NCI-H2029 (cell line): ENCODE measurements at places on chromosomes 7 and 10.

GRCh38 chr7:44310221-44310848 lies 15.1 kb downstream of the CAMK2B start:
- no peak for DNase-seq

DNA sequence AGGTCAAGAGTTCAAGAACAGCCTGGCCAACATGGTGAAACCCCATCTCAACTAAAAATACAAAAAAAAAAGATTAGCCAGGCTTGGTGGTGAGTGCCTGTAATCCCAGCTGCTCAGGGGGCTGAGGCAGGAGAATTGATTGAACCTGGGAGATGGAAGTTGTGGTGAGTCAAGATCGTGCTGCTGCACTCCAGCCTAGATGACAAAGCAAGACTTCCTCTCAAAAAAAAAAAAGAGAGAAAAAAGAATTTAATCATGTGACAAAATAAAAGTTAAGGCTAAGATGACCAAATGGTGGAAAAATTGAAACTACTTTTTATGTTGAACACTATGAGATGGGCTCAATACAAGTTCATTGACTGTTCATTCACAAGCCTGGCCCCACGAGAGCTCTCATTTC lies 141.1 kb upstream of the WDR11 start:
- no peak for DNase-seq

DNA sequence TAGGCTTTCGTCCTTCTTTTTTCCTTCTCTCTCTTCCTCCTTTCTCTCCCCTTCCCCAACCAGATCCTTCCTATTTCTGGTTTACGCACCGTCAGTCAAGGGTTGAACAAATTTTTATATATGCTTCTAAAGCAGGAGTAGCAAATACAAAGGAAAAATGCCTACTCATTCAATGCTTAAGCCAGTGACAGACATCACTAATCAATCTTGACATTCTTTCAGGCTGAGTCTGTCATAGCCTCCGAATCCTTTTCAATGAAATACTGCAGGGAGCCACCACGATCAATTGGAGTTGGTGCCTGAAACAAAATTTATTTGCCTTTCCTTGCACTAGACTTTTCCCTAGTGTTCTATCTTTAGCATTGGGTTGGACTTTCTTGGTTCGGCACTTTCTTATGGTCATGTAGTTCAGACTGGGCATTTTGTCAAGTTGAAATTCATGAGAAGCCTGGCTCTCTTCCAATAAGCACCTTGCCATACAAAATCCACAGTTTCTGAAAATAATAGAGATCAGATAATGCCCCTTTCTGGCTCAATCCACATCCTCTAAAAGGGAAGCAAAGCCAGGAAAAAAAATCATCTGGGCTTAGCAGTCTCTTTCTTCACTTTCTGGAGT lies 239.5 kb upstream of the PLXNA4 start:
- DNase-seq = no peak

DNA sequence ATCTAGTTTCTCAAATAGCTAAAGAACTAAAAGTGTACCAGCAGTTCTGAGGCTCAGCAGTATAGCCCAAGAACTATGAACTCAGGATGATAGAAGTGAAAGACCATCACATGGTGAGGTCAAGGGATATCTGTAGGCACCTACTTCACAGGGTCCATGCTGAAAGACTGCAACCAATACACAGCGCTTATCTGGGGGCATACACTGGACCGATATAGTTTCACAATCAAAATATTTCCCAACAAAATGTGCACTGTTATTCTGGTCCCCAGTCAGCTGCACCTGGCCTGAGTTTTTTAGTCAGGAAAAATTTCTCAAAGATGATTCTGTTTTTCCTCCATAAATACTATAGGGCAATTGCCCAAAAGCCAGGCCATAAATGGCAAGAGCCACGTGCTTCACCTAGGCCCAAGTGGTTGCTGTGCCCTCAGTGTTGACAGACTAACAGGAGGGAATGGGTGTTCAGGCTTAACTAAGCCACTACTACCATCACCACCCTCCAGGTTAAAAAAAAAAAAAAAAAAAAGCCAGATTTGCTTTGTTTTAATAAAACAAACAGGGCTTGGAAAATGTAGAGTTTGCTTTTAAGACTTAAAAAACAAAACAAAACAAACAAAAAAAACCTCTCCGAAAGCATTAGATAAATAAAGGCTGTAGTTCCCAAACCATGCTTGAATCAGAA lies 58.5 kb downstream of the OGDH start:
- DNase-seq = no peak

GRCh38 chr10:128866551-128866950 lies 600.5 kb upstream of the MGMT start:
- DNase-seq = no peak

DNA sequence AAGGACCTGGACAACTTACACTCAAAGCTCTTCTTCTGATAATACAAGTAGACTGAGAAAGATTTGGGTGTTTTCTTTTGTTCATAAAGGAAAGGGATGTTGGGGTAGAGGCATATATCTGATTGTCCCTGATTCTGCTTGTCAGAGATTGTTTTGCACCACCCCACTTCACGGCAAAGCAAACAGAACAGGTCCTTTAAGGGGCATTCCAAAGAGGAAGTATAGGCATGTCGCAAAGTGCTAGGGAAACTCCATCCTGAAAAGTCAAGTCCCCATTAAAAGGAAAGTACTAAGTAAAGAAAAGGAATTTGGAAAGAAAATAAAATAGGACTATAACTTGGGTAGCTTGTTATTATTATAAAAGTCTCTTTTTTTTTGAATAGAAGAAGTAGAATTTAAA lies 233.0 kb downstream of the DNAJB9 start:
- DNase-seq = no peak

DNA sequence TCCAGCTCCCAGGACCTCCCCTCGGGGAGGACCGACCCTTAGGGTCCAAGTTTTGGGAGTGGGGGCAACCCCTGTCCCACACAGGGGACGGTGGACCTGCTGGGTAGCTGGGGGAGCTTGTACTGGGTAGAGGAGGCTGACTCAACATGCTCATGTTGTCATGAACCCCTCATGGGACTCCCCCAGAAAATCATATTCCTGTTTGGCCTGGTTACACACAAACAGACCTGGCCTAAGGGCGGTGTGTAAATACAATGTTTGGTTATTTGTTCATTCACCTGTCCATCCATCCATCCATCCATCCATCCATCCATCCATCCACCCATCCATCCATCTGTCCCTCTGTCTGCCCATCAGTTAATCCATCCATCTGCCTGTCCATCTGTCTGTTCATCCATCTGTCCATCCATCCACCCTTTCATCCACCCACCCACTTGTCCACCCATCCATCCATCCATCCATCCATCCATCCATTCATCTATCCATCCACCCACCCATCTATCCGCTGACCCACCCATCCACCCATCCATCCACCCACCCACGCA lies 92.9 kb downstream of the DNAJB6 start:
- no peak for DNase-seq

- DNase-seq = no peak
Measured at GRCh38 chr10:93826355-93826754, 67.4 kb upstream of the SLC35G1 start.

DNA sequence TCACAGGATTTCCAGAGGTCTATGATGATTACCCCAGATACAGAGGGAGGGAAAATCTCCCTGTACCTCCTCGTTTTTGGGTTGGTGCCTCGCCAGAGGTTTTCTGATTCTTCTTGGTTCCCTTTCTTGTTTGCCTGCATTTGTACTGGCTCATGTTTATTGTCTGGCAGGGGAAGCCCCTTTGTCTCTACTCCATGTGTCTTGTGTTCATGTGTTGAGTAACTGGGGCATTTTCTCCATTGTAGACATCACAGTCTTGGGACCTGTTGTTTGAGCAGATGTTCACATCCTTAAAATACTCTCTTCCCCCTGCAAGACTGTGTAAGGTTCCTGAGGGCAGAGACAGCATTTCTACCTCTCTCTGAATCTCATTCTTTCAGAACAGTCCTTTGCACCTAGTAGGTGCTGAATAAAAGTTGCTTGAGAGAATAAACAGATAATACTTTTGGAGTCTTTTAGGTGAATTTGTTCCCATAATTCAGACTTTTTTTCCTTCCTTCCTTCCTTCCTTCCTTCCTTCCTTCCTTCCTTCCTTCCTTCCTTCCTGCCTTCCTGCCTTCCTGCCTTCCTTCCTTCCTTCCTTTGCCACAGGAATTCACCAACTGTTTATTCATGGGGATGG lies 25.1 kb downstream of the CDK14 start:
- DNase-seq = no peak

DNA sequence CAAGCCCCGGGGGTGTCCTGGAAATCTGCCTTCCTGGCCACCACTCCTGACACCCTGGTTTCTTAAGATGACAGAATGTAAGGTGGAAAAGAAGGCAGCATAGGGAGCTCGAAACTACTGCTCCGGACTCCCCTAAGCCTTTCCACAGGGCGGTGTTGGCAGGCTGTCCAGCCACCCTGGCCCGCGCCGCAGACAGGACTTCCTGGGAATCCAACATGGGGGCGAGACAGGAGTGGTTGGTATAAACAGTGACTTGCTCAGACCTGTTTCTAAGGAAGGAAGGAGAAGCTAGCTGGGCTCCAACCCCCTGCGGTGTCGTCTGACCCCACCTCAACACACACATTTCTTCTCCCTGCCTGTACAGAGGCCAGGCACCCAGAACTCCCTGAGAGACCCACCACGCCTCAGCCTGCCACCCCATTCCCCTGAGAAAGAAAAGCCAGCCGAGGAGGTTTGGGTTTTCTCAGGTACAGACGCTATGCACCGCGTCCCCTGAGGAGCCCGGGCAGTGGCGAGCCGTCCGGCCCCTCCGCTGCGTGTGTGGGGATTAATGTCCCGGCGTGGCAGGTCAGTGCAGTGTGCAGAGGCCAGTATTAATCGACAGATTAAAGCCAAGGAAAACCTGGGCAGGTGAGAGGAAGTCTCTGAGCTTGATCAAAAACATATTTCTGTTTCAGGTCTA lies 349.6 kb upstream of the MKI67 start:
- DNase-seq = no peak

- DNase-seq = no peak
Measured at GRCh38 chr10:130869179-130869841, 442.2 kb downstream of the TCERG1L start.

GRCh38 chr10:82462910-82463551 lies 588.0 kb downstream of the NRG3 start:
- DNase-seq = no peak

DNA sequence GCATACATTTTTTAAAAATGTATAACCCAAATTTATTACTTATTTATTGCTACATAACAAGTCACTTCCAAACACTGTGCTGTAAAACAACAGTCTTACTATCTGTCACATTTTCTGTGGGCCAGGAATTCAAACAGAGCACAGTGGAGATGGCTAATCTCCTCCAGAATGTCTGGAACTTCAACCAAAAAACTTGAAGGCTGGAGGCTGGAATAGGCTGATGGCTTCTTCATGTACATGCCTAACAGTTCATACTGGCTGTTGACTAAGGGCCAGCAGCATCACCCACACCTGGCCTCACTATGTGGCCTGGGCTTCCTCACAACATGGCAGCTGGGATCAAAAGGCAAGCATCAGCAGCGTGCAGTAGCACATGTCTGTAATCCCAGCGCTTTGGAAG lies 92.4 kb upstream of the KMT2E start:
- DNase-seq = no peak

- no peak for DNase-seq
Measured at GRCh38 chr10:114038819-114039218, 4.8 kb upstream of the ADRB1 start.

- DNase-seq = peak; percentile 96
Measured at GRCh38 chr7:151429560-151430331, 10.2 kb downstream of the CRYGN start.

GRCh38 chr7:133724694-133725093 lies 402.4 kb upstream of the LRGUK start:
- no peak for DNase-seq

GRCh38 chr10:63013755-63014154 lies 119.4 kb upstream of the NRBF2 start:
- DNase-seq = no peak

GRCh38 chr10:71265201-71265575 lies 52.8 kb downstream of the UNC5B start:
- no peak for DNase-seq

GRCh38 chr10:87878664-87879459 lies 15.4 kb downstream of the PTEN start:
- DNase-seq = no peak

DNA sequence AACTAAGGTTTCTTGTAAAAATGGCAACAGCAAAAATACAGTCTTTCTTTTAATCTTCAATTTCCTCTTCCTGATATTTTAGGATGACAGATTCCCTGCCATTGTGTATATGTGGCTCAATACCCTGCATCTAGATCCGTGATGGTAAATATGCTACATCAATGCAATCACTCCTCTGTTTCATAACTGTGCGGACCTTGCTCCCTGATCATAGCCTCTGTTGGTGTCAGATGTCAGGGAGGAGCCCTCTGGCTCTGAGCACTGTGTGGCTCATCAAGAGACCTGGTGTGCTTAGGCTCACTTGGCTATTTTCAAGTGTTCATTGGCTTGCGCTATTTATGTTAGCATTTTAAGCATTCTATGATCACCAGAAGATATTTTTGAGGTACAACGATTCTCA lies 33.0 kb upstream of the AGR3 start:
- no peak for DNase-seq

DNA sequence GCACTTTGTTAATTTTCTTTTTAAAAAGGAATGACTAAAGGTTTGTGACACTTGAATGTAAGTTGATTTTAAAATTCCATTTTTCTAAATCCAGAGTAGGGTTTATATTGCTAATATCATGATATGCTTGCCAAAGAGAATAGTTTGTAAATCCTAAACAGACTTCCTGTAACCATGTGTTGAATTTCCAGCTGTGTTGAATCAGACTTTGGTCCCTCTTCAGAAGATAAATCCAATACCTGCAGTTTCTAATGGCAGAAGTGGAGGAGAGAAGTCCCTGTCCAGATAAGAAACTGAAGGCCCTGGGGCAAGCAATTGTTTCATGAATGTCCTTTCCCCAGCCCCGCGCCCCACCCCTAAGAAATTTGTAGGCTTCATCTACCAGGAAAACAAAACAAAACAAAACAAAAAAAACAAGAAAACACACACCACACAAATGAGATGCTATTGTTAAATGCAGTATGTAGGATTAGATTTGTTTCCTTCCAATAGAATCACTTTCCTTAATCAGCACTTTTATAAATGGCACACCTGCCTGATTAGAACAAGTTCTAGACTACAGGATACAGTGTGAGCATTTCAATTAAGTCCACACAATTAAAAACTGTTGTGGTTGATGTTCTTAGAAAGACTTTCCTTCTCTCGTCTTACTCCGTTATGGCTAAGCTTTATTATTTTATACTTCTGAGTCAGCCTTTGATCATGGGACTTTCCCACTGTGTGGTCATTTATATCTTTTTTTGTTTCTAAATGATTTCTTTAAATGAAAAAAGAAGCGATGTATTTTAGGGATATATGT lies 122.8 kb downstream of the KAT6B start:
- no peak for DNase-seq

DNA sequence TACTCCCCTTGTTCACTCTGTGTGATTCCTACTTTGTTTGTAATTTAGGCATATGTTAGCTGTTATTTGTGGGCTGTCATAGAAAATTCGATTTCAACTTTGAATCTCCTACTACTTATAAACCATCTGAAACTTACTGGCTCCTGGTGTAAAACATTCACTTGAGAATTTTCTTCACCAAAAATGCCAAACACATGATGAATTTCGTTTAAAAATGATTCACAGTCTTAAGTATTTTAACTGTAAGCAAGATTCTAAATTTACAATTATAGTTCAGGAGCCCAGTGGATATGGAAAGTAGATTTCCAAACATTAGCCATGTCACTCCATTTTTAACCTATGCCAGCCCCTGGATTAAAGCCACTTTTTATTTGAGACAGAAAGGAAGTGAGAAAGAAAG lies 3.1 kb downstream of the CPED1 start:
- no peak for DNase-seq
